Epithelial cell of alveolus of lung (primary cell): ENCODE measurements at places on chromosomes 1 and 21. TPM values are rescaled to one million over a fixed set of nuclear protein-coding genes. Genes with fewer than 3 reads are reported as not detected.

USH2A gene
- not detected in 2 replicates for total RNA-seq

ADAMTS4 gene
- total RNA-seq: 7.4 and 11.0 TPM in 2 replicates

ZNF683 gene
- not detected in 2 replicates for total RNA-seq

HRNR gene
- not detected in 2 replicates for total RNA-seq

CLDN17 gene
- total RNA-seq: not detected in 2 replicates

IFI44L gene
- 0.48 and 7.4 TPM in 2 replicates for total RNA-seq

MAN1C1 gene
- 0.65 and 2.9 TPM in 2 replicates for total RNA-seq

SH2D1B gene
- not detected in 2 replicates for total RNA-seq

PRDM16 gene
- 0.65 TPM in 1 of 2 replicates, not detected in the other for total RNA-seq

TPTE gene
- not detected in 2 replicates for total RNA-seq

PLD5 gene
- total RNA-seq: 0.24 and 0.52 TPM in 2 replicates

PCP4L1 gene
- not detected in 2 replicates for total RNA-seq
